ENCODE measurements at places on chromosomes 7 and 10.
A peak's percentile ranks its signal among the peaks of the same experiment; 100 is the strongest.

GRCh38 chr7:79786187-79786586, 332.7 kb upstream of the MAGI2 start:
- DNase-seq, result no peak

- no peak for DNase-seq
Observed at GRCh38 chr7:114623146-114623545, 208.5 kb downstream of the FOXP2 start.

GRCh38 chr10:89683883-89684282, 17.5 kb upstream of the KIF20B start:
- no peak for DNase-seq

GRCh38 chr7:1228545-1229201, 4.0 kb upstream of the UNCX start:
- DNase-seq, result no peak

GRCh38 chr7:64869121-64869725, 33.9 kb upstream of the ZNF273 start:
- DNase-seq, result peak; percentile 5
